ENCODE measurements at places on chromosomes 13 and 19.
A peak's percentile ranks its signal among the peaks of the same experiment; 100 is the strongest.

DNA sequence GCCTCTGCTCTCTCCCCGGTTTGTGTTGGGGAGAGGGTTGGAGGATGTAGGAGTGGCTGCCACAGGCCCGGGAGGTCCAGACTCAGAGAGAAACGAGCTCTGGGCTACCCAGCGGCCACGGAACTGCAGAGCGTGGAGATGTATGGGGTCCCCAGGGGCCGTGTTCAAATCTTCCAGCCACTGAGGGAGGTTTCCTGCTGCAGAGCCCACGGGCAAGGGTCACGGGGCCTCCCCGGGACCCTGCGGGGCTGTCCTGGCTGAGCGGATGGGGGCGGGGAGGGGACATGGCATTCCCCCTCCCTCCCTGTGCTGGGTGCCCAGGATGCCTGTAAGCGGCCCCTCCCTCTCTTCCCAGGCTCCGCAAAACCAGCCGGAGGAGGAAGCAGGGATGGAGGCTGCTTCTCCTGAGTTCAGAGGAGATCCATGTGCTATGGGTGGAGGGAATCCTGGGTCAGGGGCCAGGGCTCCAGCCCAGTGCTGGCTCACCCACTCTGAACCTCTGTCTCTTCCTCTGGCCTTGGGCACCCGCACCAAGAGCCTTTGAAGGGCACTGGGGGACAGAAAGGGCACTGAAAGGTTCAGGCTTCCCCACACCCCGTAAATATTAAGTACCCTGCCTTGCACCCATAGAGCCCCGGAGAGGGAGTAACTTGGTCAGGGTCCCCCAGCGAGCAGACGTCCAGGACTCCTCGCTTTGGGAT is 22.6 kb downstream of the SMIM24 start:
- DNase-seq, result no peak

GRCh38 chr13:32903720-32904119 is 112.5 kb upstream of the KL start:
- no peak for DNase-seq

DNA sequence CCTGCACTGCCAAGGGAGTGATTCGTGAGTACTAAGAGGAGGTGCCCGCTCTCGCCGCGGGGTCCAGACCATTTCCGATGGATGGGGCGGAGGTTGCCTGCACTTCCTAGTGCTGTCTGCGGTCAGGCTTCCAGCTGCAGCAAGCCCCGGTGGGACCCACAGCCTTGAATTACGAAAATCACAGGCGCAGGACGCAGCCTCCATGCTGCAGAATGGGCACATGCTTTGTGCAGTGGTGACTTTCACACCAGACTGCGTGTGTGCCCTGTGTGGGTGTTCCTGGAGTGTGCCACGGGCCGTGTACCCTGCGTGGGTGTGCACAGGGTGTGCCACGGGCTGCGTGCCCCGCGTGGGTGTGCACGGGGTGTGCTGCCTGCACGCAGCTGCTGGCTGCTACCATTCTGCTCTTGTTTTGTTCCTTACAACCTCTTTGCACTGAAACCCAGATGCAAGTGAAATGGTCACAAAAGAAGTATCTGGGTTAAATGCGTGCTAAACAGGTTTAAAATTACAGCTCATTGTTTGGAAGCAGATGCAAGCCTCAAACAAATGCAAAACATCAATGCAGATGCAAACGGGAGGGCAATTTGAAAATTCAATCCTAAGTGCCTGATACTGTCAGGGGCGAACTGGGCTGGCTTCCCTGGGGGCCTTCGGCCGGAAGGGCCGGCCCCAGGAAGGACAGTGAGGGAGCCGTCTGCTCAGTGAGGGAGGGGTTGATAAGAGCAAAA is 221.2 kb upstream of the SOX1 start:
- DNase-seq, result no peak

GRCh38 chr19:47675859-47676258 is 37.4 kb upstream of the EHD2 start:
- DNase-seq, result no peak

- DNase-seq, result no peak
Measured at GRCh38 chr13:108561149-108561548, 68.3 kb upstream of the MYO16 start.

GRCh38 chr13:109792416-109793059 is 6.2 kb upstream of the IRS2 start:
- DNase-seq, result peak; percentile 48

GRCh38 chr19:18427080-18427742 is 8.0 kb downstream of the SSBP4 start:
- no peak for DNase-seq

- no peak for DNase-seq
Measured at GRCh38 chr19:40149501-40149900, 41.7 kb upstream of the MAP3K10 start.

- DNase-seq, result no peak
Measured at GRCh38 chr13:109357751-109358471, 428.5 kb downstream of the IRS2 start.

All from hematopoietic multipotent progenitor cell treated with erythropoietin and hydrocortisone succinate and interleukin-3 and kit ligand, for 17 days (in vitro differentiated cells).